Dermis microvascular lymphatic vessel endothelial cell (primary cell): ENCODE measurements at places on chromosomes 3 and 15. TPM values are rescaled to one million over a fixed set of nuclear protein-coding genes. Genes with fewer than 3 reads are reported as not detected.
A peak's percentile ranks its signal among the peaks of the same experiment; 100 is the strongest.

- DNase-seq = peak; percentile 69
These were observed 2.0 kb upstream of the SOX2 start for GRCh38 chr3:181709537-181710279.

DNA sequence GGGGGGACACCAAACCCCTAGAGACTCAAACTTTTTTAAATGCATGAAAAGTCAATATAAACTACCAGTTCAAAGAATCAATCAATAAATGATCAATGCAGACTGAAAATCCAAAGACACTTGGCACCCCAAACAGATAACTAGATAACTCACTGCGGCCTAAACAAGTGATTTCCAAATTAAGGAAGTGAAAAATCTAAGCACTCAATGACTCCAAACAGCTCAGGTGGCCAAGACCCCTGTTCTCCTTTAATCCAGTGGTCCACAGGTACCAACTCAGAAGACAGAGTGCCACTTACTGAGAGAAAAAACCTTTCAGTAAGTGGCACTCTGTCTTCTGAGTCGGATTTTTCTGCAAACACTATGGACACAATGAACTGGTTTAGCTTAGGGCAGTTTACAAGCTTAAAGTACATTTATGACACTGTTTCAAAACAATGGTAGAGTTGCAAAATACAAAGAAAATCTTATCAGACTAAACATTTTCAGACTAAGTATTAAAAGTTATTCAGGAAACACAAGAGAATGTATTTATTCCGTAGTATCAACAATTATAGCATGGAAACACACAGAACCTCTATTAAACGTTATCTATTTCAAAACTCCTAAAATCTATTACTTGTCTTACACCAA lies 4.7 kb downstream of the DLG1 start:
- no peak for DNase-seq

GRCh38 chr15:36005542-36005941 lies 459.6 kb upstream of the DPH6 start:
- peak; percentile 50 for DNase-seq

DNA sequence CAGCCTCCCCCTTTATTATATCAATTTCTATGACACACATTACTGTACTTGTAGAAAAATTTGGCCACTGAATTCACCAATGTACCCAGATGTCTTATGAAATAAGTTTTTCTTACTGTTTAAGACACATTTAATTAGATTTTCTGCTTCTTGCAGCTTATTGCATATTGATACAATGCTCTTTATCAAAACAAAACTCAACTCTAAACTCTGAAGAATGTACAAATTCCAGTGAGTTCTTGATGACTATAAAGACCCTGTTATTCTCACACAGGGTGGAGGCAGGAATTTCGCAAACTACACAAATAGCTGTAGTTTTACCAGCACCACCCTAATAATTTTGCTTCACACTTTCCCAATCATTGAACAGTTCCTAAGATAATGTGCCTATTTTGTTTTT lies 22.0 kb downstream of the CMTM6 start:
- DNase-seq = no peak

- no peak for DNase-seq
These were observed 807.4 kb downstream of the SQOR start for GRCh38 chr15:46442184-46442583.

GRCh38 chr15:101523560-101523940 lies 34.0 kb upstream of the PCSK6 start:
- no peak for DNase-seq

GRCh38 chr3:1423566-1424089 lies 330.8 kb downstream of the CNTN6 start:
- DNase-seq = no peak

Gene TTLL13
- total RNA-seq = under 0.01 and 0.13 TPM in 2 replicates

DNA sequence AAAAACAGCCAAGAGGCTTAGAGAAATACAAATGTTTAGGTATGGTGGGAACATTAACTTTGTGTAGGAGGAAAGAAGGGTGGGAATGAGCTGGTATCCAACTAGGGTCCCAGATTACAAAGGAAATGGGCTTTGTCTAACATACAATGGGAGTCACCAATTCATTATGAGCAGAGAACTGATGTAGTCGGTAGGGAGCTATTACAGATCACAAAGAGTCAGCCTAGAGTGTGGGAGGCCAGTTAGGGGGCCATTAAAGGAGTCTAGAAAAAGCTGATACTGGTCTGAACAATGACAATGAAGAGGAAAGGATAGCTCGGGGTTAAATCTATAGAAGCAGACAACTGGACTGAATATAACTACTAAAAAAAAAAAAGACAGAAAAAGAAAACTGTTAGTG lies 15.5 kb downstream of the ANO10 start:
- no peak for DNase-seq

GRCh38 chr3:86830566-86830965 lies 160.4 kb downstream of the VGLL3 start:
- no peak for DNase-seq

Gene C3orf70
- total RNA-seq = 3.5 and 4.2 TPM in 2 replicates

Gene FBXO40
- total RNA-seq = not detected in 2 replicates

Gene GOLGA8G
- total RNA-seq = not detected in 2 replicates

DNA sequence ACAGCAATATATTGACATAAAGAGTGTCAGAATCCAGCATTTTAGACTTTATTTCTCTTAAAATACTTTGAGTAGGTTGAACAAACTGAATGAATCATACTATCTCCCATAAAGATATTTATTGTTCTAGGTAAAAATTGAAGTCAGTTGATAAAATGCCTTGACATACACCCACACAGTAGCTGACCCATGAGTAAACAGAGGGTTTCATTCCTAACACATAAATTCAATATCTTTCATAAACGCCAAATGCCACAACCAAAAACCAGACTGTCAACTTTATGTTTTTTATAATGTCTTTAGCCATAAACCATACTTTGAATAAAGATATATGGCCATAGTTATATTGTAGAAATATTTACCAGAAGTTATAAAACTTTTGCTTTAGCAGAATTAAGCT lies 742.4 kb downstream of the NAALADL2 start:
- DNase-seq = no peak

Gene PRR20G
- total RNA-seq = not detected in 2 replicates

- DNase-seq = no peak
These were observed 180.1 kb upstream of the PRICKLE2 start for GRCh38 chr3:64405211-64405835.

GRCh38 chr15:26391567-26392194 lies 381.2 kb downstream of the GABRB3 start:
- DNase-seq = no peak

Gene GABRB3
- 0.13 TPM in 2 replicates for total RNA-seq

Gene CASR
- total RNA-seq = not detected in 2 replicates

DNA sequence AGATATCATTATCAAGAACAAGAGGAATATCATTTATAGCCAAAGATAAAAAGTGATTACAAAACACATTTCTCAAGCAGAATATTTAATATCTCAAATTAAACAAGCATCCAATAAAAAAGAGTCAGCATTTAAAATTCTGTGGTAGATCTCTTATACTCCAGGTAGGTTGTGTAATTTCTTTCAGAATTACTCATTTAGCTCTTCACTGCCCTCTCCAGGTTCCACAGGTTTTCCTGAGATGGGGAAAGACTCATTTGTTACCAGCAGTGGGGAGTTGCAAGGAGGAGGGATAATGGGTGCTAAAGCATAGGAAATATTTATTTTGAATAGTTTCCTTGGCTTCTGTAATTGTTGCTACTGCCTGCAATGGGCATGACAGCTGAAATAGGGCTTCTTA lies 83.1 kb upstream of the RASGRP1 start:
- peak; percentile 3 for DNase-seq

GRCh38 chr3:20280257-20280656 lies 94.3 kb upstream of the SGO1 start:
- no peak for DNase-seq

- no peak for DNase-seq
These were observed 1.8 kb downstream of the STAG1 start for GRCh38 chr3:136750209-136750896.

Gene PCSK6
- total RNA-seq = 31.8 and 42.7 TPM in 2 replicates

- DNase-seq = peak; percentile 95
These were observed at the start of gene ANKRD28 for GRCh38 chr3:15797642-15798303. TSS of gene ANKRD28 (minus strand) at chr3:15797979. CDS start at chr3:15796521, 1,458 bp downstream.

Gene GCSAM
- not detected in 2 replicates for total RNA-seq

- DNase-seq = no peak
These were observed 97.9 kb downstream of the ADCY5 start for GRCh38 chr3:123350971-123351370.

DNA sequence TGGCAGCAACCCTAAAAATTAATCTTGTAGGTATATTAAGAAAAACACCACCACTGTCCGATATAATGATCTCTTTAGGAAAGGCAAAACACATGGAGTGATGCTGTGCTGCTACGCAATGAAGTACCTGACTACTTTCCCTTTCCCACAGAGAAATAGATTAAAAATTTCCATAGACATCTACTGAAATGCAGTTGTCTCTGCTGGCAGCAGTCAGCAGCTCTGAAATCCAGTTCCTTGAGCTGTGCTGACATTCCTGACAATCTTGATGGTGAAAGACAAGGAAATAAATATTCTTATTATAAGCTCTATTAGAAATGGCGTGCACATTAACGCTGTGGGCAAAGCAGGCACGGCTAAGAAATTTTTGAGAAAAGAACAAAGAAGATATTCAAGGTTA lies 287.6 kb downstream of the IL5RA start:
- no peak for DNase-seq

Gene FRMD5
- total RNA-seq = 0.89 and 1.5 TPM in 2 replicates

GRCh38 chr15:78368651-78369050 lies 28.5 kb downstream of the CRABP1 start:
- DNase-seq = no peak
